Activated naive CD4-positive, alpha-beta T cell treated with Interleukin-2 at 50 U/mL for 16 hours (primary cell): ENCODE measurements at places on chromosomes 6 and 20.

GRCh38 chr6:130159956-130160355 lies 62.8 kb downstream of the SAMD3 start:
- no peak for DNase-seq

DNA sequence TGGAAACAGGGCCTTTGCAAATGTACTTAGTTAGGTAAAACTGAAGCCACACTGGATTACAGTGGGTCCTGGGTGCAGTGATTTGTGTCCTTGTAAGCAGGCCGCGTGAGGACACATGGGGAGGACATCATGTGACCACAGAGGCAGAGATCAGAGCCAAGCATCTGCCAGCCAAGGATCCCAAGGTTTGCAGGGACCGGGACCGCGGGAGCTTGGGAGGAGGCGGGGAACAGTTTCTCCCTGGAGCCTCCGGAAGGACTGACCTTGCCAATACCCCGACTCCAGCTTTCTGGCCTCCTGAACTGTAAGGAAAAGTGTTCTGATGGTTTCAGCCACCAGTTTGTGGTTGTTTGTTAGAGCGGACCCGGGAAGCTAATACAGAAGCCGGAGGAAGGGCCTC lies 500.9 kb downstream of the PREX1 start:
- DNase-seq: no peak

DNA sequence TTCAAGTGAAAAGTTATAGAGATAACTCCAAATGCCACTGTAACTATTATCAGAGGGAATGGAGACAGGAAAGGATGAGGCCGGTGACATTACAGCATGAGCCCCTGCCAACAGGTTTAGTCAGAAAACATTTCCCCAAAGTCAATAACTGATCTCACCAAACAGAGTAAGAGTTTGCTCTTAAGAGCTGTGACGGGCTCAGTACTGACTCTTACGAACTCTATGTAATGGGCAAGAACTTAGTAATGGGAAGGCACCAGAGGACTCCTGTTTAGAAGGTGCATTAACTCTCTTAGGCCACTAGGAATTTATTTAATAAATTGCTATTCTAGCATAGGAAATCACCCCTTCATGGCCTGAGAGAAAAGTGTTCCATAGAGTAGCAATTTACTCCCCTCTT lies 76.8 kb downstream of the SAMD5 start:
- DNase-seq: no peak

DNA sequence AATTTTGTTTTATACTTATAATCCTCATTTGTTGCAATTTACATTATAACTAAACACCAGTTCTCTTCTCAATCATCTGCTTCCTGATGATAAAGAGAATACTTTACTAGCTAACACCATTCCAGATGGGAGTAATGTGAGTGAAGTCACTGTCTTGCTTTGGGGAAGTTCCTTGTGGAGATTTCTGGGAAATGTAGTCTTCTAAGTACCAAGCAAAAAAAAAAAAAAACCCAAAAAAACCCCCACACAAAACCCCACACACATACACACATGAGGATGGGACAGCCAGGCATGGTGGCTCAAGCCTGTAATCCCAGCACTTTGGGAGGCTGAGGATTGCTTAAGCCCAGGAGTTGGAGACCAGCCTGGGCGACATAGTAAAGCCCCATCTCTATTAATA lies 2.2 kb upstream of the SNPH start:
- DNase-seq: no peak

GRCh38 chr6:12152023-12152970 lies 137.9 kb upstream of the EDN1 start:
- DNase-seq: no peak
